ENCODE measurements at places on chromosomes 3 and 15.
A peak's percentile ranks its signal among the peaks of the same experiment; 100 is the strongest.

DNA sequence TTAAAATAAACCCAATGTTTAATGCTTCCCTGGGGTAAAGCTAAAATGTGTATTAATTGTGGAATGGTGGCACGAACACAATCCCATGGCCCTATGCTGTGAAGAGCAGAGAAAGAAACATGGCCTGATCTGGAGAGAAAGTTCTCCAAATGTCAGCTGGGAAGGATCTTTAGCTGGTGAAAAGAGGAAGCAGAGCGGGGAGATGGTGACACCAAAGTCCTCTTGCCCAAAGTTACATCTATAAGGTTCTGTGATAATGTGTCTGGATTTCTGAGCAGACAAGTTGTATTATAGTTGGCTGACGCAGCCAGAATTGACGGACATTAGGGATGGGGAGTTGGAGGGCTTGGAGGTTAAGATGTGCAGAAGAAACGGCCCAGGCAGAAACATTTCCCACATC, 196.2 kb downstream of the CHST2 start:
- DNase-seq: no peak

DNA sequence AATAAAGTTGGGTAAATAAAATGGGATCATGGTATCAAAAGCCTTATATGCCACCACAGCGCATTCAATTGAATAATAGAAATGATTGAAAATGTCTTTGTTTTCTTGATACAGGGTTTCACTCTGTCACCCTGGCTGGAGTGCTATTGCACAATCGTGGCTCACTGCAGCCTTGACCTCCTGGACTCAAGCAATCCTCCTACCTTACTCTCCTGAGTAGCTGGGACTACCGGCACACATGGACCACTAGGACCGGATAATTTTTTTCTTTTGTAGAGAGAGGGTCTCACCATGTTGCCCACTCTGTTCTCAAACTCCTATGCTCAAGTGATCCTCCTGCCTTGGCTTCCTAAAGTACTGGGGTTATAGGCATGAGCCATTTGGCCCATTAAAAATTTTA, 33.8 kb upstream of the BBX start:
- no peak for DNase-seq

GRCh38 chr3:31462050-31462569, 70.6 kb upstream of the STT3B start:
- DNase-seq: no peak

DNA sequence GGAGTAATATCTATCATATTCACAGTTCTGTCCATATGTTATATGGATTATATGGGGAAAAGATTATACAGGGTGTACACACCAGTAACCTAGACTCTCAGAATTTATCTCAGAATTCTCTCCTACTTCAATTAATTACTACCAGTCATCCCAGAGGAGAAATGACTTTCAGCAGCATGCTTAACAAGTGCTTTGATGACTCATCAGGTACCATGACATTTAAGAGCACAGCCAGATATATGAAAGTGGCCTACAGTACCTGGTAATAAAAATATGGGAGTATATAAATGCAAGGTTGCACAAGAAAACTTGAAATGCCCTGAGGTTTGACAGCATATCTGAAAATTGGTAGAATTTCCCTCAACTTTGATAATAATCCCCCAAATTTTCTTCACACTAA, 1273.0 kb downstream of the OTOL1 start:
- DNase-seq: no peak

- DNase-seq: no peak
These were observed 155.3 kb downstream of the ATP10A start for GRCh38 chr15:25707656-25708365.

GRCh38 chr3:72702390-72702789, 145.9 kb downstream of the SHQ1 start:
- no peak for DNase-seq

DNA sequence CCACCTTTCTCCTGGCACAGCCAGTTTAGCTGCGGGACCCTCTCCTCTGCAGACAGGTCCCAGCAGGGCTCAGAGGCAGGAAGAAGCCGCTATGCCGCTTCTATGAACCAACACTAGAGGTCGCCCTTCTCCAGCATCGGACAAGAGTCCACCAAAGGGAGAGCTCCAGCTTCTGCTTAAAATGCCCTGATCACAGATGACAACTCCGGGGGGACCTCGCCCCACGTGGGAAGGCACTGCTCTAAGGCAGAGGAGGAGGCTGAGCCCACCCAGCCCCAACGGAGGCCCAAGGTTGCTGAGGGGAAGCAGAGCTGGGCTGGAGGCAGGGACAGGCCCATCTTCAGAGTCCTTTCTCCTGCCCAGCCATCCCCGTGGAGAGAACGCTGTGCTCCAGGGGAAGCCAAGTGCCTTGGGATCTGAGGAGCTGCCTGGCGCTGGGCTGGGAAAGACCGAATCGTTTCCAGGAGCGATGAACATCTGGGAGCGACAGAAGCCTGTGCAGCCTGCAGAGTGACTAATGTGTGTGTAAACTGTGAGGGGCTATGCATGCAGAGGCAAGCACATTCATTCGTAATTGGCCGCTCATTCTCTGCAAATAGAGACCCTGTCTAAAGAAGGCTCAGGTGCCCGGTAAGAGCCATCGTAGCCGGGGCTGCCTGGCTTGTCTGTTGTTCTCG, 43.5 kb upstream of the BDH1 start:
- peak; percentile 68 for DNase-seq

DNA sequence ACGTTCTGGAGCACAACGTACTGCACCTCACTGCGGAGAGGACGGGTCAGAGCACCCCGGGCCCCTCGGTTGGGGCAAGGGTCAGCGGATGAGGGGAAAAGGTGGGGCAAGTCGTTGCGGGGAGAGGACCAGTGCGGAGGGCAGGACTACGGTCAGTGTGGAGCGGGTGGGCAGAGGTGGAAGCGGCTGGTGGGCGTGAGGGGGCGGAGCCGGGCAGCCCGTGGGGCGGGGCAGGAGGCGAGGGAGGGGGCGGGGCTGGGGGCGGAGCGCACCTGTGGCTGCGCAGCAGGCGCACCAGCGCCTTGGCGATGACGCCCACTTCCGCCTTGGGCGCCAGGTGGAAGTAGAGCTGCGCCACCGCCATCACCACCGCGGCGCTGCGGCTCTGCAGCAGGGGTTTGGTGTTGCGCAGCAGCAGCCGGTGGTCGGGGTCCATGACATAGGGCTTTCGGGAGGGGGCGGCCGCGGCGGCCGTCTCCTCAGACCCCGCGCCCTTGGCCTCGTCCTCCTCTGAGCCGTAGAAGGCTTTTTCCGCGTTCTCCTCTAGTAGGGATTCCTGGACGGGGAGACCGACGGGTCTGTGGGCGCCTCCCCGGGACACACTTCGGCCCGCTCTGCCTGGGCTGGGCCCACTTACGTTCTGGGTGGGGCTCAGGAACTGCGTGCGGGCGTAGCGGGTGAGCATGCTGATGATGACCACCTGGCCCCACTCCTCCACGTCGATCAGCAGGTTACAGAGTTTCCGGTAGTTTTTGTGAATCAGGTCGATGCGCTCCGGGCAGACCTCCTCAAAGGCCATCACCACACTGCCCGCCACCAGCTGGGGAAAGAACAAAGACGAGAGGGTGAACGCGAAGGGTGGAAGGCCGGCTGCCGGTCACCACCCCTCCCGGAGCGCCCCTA, 29.2 kb downstream of the AP3B2 start:
- no peak for DNase-seq

GRCh38 chr3:55512571-55513343, 25.7 kb upstream of the WNT5A start:
- DNase-seq: no peak

Data from globus pallidus (tissue), 1 donor.